ENCODE measurements at places on chromosomes 12 and 14. TPM values are rescaled to one million over a fixed set of nuclear protein-coding genes. Genes with fewer than 3 reads are reported as not detected.

- H3K36me3 ChIP-seq: no peaks in the 10 kb centered on the region
- no peak overlapping the region for H3K4me3 ChIP-seq
- peaks cover 17% of the 10 kb centered on the region for H3K4me1 ChIP-seq
- no peak for DNase-seq
- no peak overlapping the region for H3K27ac ChIP-seq
- H3K27me3 ChIP-seq: no peaks in the 10 kb centered on the region
Observed at GRCh38 chr12:19248929-19249602, 119.5 kb downstream of the PLEKHA5 start.

DNA sequence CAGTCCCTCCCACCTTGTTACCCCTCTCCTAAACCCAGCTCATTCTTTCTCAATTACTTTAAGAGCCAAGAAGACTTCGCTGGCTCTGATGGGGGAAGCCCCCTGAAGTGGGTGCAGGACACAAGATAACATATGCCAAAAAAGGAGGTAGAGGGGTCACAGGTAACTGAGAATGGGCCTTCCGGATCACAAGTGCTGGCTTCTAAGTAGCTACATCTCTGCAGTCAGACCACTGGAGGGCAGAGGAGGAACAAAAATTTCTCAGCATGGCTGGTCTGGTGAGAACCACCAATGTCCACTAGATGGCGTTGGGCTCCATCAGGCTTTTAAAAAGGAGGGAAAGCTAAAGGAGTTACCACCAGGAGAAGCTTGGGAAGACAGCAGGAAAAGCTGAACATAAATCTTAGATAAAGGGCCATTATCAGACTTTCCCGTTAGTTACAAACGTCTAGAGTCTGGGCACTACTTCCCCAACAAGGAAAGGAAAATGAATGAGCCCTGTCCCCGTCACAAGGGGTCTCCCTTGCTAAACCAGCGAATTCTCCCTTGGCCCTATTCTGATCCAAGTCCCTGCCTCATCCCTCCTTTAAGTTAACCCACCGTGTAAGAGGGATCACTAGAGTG, 11.6 kb upstream of the CDH24 start:
- DNase-seq: peak; percentile 83
- peaks cover 19% of the 10 kb centered on the region for H3K4me1 ChIP-seq
- H3K4me3 ChIP-seq: no peak overlapping the region
- H3K27ac ChIP-seq: peak overlapping the region; percentile 10

The P2RX2 gene
- total RNA-seq: not detected

- H3K4me3 ChIP-seq: no peak overlapping the region
- H3K27ac ChIP-seq: no peak overlapping the region
- H3K4me1 ChIP-seq: peaks cover 43% of the 10 kb centered on the region
- no peaks in the 10 kb centered on the region for H3K27me3 ChIP-seq
- no peak for DNase-seq
Observed at GRCh38 chr12:2243275-2243674, 190.5 kb downstream of the CACNA1C start.

DNA sequence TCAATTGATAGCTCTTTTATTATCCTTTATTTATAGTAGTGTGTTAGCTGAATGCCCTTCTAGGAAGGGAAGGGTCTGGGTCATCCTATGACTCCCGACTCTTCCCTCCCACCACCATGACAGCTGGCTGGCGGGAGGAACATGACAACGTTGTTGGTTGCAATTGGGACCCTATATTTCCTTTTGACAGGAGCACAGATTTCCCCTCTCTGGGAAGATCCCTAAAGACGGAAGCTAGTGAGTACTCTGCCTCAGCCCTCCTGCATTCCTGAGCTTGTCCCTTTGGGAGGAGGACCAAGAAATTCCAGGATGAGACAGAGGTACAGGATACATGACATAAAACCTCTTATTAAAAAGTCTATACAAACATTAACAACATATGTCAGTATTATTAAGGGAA, 485.4 kb downstream of the NAV3 start:
- H3K4me1 ChIP-seq: no peaks in the 10 kb centered on the region
- no peaks in the 10 kb centered on the region for H3K27me3 ChIP-seq
- H3K36me3 ChIP-seq: no peaks in the 10 kb centered on the region

The RDH12 gene
- not detected for total RNA-seq

GRCh38 chr14:48553443-48553842, 878.0 kb upstream of the MDGA2 start:
- H3K36me3 ChIP-seq: no peaks in the 10 kb centered on the region
- H3K4me1 ChIP-seq: no peaks in the 10 kb centered on the region
- no peaks in the 10 kb centered on the region for H3K27me3 ChIP-seq
- H3K4me3 ChIP-seq: no peak overlapping the region

DNA sequence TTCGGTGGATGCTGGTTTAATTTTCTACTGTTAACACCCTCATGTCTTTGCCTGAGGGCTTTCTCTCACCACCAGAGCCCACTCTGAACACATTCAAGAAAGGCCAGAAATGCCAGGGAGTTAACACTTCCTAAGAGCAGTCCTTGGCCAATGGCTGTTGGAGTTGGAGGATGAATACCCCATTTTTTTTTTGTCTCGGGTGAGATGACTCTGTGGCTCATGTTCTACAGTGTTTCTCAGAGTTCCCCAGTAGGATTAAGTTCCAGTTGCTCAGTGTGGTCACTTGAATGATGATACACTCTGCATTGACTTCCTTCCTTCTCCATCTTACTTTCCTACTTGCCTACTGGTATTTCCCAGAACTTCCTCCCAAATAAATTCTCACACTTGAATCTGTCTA, 65.8 kb downstream of the FOS start:
- no peaks in the 10 kb centered on the region for H3K27me3 ChIP-seq
- no peak overlapping the region for H3K4me3 ChIP-seq
- no peak overlapping the region for H3K27ac ChIP-seq

GRCh38 chr14:62694075-62694474, 351.2 kb downstream of the KCNH5 start:
- no peaks in the 10 kb centered on the region for H3K4me1 ChIP-seq
- DNase-seq: no peak
- H3K36me3 ChIP-seq: no peaks in the 10 kb centered on the region

DNA sequence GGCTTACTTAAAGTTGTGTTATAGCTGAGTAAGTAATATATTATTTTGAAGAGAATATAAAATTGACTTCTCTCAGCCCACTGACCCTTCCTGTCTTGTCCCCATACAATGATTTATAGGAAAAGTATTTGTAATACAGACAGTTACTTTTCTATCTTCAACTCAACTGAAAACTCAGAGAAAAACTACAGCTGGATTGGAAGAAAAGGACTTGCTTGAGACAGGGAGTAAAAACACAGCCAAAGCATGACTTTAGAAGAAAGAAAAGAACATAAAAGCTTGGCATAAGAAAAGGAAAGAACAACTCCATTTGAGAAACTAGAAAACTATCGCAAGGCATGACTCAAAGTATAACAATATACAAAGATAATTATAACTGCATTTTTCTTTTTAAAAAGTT, 57.5 kb downstream of the MSRB3 start:
- H3K27me3 ChIP-seq: no peaks in the 10 kb centered on the region
- peaks cover 26% of the 10 kb centered on the region for H3K36me3 ChIP-seq
- H3K4me1 ChIP-seq: no peaks in the 10 kb centered on the region
- H3K27ac ChIP-seq: no peak overlapping the region

GRCh38 chr12:98856897-98857540, 211.9 kb downstream of the APAF1 start:
- no peaks in the 10 kb centered on the region for H3K4me1 ChIP-seq
- DNase-seq: no peak
- H3K36me3 ChIP-seq: no peaks in the 10 kb centered on the region

GRCh38 chr12:93868771-93869170, 191.6 kb downstream of the CRADD start:
- H3K4me1 ChIP-seq: peaks cover 4% of the 10 kb centered on the region
- DNase-seq: peak; percentile 37
- no peak overlapping the region for H3K4me3 ChIP-seq
- no peaks in the 10 kb centered on the region for H3K27me3 ChIP-seq

The TMEM117 gene
- 8.8 TPM for total RNA-seq

GRCh38 chr14:66038618-66039017, 447.6 kb upstream of the CCDC196 start:
- no peak for DNase-seq
- H3K27me3 ChIP-seq: no peaks in the 10 kb centered on the region
- no peak overlapping the region for H3K4me3 ChIP-seq
- H3K36me3 ChIP-seq: no peaks in the 10 kb centered on the region

- H3K4me3 ChIP-seq: no peak overlapping the region
- peaks cover 19% of the 10 kb centered on the region for H3K4me1 ChIP-seq
- no peaks in the 10 kb centered on the region for H3K27me3 ChIP-seq
- no peaks in the 10 kb centered on the region for H3K36me3 ChIP-seq
- no peak overlapping the region for H3K27ac ChIP-seq
Observed at GRCh38 chr12:92759634-92760268, 57.0 kb downstream of the PLEKHG7 start.

The OR4M1 gene
- not detected for total RNA-seq

DNA sequence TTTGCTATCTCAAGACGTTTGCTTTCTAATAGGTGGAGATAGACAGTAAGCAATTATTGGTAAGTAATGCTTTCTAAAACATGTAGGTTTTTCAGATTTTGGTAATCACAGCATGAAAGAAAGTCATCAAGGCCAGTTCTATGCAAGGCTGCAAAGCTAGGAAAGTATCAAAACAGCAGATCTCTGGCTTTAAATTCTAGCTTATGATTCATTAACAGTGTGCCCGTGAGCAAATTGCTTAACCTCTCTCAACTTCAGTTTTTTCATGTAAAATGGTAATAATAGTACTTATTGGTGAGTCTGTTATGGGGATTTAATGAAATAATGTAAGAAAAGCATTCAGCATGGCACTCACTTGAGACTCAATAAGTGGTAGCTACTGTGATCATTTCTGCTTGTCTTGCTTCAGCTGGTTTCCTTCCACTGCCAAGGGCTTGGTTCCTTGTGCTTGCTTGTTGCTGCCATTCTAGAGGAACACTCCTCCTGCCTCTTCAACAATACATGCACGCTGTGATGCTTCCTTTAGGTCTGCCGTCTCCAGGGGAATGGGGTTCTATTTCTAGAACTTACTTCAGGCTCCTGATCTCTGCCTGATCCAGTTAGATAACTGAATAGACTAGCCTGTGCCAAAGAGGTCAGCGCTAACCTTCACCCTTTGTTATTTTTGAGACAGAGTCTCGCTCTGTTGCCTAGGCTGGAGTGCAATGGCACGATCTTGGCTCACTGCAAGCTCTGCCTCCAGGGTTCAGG, 88.4 kb downstream of the CAND1 start:
- H3K36me3 ChIP-seq: no peaks in the 10 kb centered on the region
- H3K27me3 ChIP-seq: no peaks in the 10 kb centered on the region
- peaks cover 10% of the 10 kb centered on the region for H3K4me1 ChIP-seq
- H3K27ac ChIP-seq: no peak overlapping the region

DNA sequence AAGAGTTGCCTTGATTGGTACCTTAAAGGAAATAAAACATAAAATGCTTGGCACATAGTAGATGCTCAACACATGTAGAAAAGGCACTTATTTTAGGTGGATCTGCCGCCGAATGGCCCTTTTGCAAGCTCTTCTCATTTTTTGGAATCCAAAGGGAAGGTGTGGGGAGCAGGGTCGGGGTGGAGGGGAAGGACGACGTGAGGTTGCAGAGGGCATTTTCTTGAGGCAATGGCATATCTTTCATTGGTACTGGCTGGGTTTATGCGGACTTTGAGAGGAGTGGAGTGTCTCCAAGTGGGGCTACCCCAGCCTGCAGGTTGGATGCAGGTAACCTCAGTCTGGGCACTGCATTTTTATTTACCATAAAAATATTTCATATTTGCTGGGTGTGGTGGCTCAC, 8.1 kb downstream of the RTL1 start:
- no peak for DNase-seq
- H3K4me1 ChIP-seq: peaks cover 15% of the 10 kb centered on the region
- no peaks in the 10 kb centered on the region for H3K36me3 ChIP-seq
- H3K4me3 ChIP-seq: no peak overlapping the region

- no peaks in the 10 kb centered on the region for H3K27me3 ChIP-seq
- H3K4me1 ChIP-seq: peaks cover 12% of the 10 kb centered on the region
- DNase-seq: no peak
- H3K36me3 ChIP-seq: no peaks in the 10 kb centered on the region
- H3K27ac ChIP-seq: no peak overlapping the region
Observed at GRCh38 chr12:69821032-69821455, 4.0 kb upstream of the MYRFL start.

Data from heart left ventricle (tissue), 16 donors.